ENCODE measurements at places on chromosomes 1 and 21. TPM values are rescaled to one million over a fixed set of nuclear protein-coding genes. Genes with fewer than 3 reads are reported as not detected.

WNT4 gene
- total RNA-seq, result not detected

KDF1 gene
- not detected for total RNA-seq

LCE1D gene
- not detected for total RNA-seq

NUAK2 gene
- total RNA-seq, result 0.64 TPM

PLEKHM2 gene
- 31.9 TPM for total RNA-seq

REN gene
- total RNA-seq, result not detected

MGST3 gene
- total RNA-seq, result 124 TPM

NBPF10 gene
- 1.3 TPM for total RNA-seq

HOOK1 gene
- total RNA-seq, result 0.11 TPM

RUNX3 gene
- total RNA-seq, result not detected

ZBTB8OS gene
- total RNA-seq, result 34.3 TPM

KCNK1 gene
- not detected for total RNA-seq

APOBEC4 gene
- not detected for total RNA-seq

GREM2 gene
- 0.06 TPM for total RNA-seq

KCNA3 gene
- not detected for total RNA-seq

SLC45A1 gene
- total RNA-seq, result 4.2 TPM

CELA2A gene
- not detected for total RNA-seq

SLC35F3 gene
- total RNA-seq, result not detected

FLG gene
- total RNA-seq, result under 0.01 TPM
